ENCODE measurements at places on chromosomes 13 and 19.

- no peak for ATAC-seq
These were observed 314.4 kb downstream of the ENOX1 start for GRCh38 chr13:43472339-43472738.

GRCh38 chr19:57816652-57817051 lies 1.9 kb upstream of the ZNF552 start:
- no peak for ATAC-seq

- peak; percentile 2 for ATAC-seq
These were observed 1.2 kb downstream of the PTPRS start for GRCh38 chr19:5339198-5339949.

- ATAC-seq: peak; percentile 57
These were observed 750 bp upstream of the SLC27A1 start for GRCh38 chr19:17469481-17470067.

DNA sequence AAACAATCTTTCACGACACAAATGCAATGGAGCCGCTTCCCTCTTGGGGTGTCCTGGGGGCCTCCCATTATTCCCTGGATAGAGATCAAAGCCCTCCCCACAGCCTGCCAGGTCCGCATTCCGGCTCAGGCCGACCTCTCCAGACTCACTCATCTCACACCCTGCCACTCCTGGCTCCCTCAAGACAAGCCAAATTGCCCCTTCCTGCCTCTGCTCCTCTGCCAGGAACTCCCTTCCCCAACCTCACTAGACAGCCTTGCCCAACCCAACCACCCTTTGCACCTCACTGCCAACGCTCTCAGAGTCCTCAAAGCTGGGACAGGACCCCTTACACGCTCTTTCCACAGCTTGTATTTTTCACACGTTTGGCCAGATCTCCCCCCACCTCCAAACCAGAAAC lies 1.5 kb downstream of the ABHD17A start:
- no peak for ATAC-seq

GRCh38 chr19:30358821-30359580 lies 13.2 kb upstream of the ZNF536 start:
- ATAC-seq: no peak

GRCh38 chr19:51751655-51752054 lies at the start of gene FPR1:
Gene FPR1, minus strand, starts transcription at chr19:51751878. Its CDS starts 4,884 bp downstream, at chr19:51746994.
- ATAC-seq: no peak

DNA sequence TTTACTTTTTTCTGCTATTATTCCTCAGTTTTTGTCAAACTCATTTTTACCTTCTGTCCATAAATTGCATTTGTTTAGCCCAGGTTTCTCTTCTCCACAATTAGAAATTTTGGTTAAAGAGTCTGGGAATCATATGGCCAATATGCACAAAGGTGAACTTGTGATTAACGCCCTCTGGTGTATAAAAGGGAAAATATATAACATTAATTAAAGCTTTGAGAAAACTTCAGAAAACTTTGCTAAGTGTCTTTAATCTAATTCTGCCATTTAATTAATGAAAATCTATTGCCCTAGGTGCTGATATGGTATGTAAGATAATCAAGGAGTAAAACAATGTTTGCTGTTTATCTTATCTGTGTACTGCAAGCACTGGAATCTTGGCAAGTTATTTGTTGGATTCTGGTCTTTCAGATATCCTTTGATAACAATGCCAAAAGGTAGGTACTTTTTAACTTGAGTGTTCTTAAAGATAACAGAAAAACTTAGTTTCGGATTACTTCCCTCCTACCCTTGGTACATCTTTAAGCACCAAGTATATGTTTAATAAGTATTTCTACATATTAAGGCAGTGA lies 402.6 kb downstream of the SUCLA2 start:
- no peak for ATAC-seq

DNA sequence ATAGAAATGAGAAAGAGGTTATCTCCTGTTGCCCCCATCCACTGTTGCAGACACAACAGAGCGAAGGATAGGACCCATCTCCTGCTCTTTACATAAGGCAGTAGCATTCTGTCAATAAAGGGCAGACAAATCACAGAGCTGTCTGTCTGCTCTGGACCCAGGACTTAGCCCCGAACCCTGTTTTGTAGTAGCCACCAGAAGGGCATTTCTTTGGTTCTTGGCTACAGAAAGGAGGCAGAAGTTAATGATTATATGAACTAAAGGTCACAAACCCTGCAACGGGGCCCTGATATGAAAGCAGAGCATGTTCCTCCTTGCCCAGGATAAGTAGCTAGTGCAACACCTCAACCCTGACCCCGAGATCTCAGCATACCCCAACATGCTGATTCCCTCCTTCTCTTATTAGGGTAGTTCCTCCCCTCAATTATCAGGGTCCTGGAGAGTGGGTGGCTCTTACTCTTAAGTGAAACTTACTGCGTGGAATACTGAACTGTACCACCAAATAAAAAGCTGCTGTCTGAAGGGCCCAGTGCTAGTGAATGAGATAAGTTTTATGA lies 680.4 kb upstream of the SPRY2 start:
- no peak for ATAC-seq

Measured in motor neuron (in vitro differentiated cells).